Activated naive CD4-positive, alpha-beta T cell (primary cell): ENCODE measurements at places on chromosomes 4 and X.

GRCh38 chrX:17930850-17931249 lies 69.8 kb upstream of the RAI2 start:
- DNase-seq: no peak

- DNase-seq: no peak
Observed at GRCh38 chr4:159979953-159980352, 877.1 kb downstream of the RAPGEF2 start.

GRCh38 chr4:110778521-110778920 lies 155.6 kb upstream of the PITX2 start:
- no peak for DNase-seq

DNA sequence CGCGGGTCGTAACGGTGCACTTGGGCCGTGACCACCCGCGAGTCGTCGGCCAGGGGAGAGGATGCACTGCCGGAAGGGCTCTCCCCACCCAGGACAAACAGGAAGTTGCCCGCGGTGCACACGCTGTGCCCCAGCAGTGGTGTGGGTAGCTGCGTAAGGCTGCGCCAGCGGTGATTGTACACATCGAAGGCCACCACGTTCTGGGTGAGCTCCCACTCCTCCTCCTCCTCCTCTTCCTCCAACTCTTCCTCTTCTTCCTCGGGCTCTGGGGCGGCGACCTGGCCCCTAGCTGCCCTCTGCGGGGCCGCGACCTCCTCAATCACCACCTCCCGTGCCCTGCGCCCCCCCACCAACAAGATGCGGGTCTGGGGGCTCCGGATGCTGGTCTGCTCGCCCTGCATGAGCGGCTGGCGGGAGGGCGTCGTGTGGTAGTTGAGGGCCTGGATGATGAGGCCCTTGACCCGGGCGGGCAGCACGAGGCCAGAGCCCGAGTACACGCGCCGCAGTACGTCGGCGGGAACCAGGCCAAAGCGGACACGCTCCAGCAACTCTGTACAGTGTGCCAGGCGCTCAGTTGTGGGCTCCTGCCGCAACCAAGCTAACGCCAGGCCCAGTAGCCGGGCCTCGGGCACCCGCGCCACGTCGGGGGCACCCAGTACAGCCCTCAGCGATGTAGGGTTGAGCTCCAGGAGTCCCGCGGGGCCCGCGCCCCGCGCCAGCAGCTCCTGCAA lies 1.4 kb downstream of the KLHL34 start:
- DNase-seq: no peak

- DNase-seq: no peak
Observed at GRCh38 chrX:66021765-66022631, 17.9 kb downstream of the VSIG4 start.

- no peak for DNase-seq
Observed at GRCh38 chr4:159188646-159189045, 85.8 kb downstream of the RAPGEF2 start.

DNA sequence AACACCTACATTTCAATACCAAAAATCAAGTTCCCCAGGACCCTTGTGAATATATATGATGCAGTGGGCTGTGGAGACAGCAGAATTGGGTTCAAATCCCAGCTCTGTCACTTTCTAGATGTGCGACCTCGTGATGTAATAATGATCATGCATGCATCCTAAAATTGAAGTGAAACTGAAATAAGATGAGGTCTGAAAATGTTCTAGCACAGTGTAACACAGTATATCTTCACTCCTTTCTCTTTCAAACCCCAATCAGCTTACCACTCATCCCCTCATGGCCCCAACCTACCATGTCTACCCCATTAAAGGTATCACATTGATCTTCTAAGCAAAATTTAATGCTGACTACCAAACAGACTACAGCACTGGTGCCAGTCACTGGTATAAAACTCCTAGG lies 69.9 kb upstream of the BRS3 start:
- no peak for DNase-seq

- no peak for DNase-seq
Observed at GRCh38 chr4:76657443-76657842, 222.4 kb downstream of the SHROOM3 start.

DNA sequence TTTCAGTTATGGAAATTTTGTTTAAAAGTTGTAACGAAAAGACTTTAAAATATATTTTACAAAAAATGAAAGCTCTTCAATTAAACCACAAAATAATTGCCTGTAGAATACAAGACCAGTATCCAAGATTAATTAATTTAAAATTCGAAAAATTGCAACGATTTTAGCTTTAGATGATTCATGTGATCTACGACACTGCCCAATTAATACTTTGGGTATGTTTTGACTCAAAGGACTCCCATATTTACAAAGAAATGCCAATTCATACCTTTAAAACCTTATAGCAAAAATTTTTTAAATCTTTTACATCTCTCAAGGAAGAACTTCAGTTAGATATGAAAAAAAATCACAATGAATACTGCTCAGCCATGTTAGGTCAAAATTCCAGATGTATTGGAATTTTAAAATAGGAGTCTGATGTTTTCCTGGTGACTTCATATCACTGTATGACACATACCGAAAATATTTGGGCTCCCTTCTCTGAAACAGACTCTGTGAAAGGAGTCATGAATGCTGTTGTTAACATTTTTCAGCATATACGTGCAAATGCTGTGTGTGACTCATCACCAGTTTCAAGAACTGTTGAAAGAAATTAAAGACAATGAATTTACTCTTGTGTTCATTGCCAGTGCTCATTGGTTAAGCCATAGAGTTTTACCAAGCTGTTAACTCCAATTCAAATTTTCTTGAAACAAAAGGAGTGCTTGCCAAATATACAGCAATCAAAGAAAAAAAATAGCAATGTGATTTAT lies 13.8 kb upstream of the SMS start:
- no peak for DNase-seq
